NCI-H1105 (cell line): ENCODE measurements at places on chromosomes 6 and 20.
A peak's percentile ranks its signal among the peaks of the same experiment; 100 is the strongest.

DNA sequence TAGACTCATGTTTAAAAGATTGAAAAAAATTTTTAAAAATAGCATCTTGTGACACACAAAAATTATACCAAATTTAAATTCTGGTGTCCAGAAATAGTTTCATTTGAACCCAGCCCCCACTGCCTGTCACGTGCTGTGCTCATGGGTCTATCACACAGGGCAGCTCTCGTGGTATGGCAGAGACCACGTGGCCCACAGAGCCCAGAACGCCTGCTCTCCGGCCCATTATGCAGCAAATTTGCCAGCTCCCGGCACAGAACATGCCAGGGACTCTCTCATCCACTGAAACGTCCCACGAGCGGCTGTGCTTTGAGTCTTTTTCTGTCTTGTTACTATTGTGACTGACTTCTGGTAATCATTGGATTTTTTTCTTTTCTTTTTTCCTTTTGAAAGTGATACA lies 224.3 kb downstream of the TTLL2 start:
- DNase-seq = no peak

GRCh38 chr6:160068346-160068745 lies 53.3 kb upstream of the SLC22A1 start:
- DNase-seq = no peak

- DNase-seq = no peak
These were observed 67.0 kb downstream of the DNAAF9 start for GRCh38 chr20:3340443-3340842.

- no peak for DNase-seq
These were observed 302.2 kb downstream of the TSHZ2 start for GRCh38 chr20:53274365-53274764.

GRCh38 chr6:163347021-163347446 lies 67.5 kb upstream of the QKI start:
- DNase-seq = no peak

DNA sequence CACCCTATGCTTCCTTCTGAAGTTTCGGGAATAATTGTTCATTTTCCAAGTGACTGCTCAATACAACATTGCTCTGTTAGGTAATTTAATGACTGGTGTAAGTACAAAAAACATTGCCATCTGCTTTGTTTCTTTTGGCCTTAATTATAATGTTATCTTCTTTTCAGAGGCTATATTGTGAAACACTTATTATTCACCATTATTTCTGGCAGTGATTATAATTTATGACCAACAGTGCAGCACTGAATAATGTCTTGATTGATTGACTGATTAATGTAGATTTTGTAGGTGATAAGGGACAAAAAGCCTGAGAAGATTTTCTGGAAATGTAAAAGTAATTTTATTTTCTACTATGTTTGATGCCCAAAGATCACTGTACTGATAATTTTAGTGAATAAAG lies 377.7 kb downstream of the PLCB1 start:
- DNase-seq = peak; percentile 37

GRCh38 chr6:139402876-139403386 lies 28.5 kb upstream of the CITED2 start:
- DNase-seq = no peak

- DNase-seq = no peak
These were observed 921.8 kb upstream of the EPHA7 start for GRCh38 chr6:94341173-94341572.

GRCh38 chr6:14673201-14673600 lies 555.6 kb downstream of the CD83 start:
- no peak for DNase-seq

GRCh38 chr6:158488065-158488464 lies 71.8 kb upstream of the TMEM181 start:
- no peak for DNase-seq

- no peak for DNase-seq
These were observed 16.7 kb upstream of the PI3 start for GRCh38 chr20:45157962-45158361.

DNA sequence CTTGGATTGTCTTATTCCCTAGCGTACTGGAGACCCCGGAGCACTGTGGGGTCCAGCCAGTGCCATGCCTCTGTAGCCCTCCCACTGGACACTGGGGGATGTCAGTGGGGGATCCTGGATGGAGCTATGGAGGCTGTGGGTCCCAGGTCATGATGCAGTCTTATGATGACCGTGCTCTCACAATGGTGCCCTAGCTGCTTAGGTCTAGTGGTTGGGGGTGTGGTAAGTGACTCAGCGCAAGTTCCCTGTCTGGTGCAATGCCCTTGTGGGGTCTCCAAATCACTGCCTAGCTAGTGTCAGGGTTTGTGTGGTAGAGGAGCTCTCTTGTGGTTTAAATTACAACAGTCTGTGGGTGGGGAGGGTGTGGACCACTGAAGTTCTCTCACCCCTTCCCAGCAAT lies 135.4 kb downstream of the CDC5L start:
- DNase-seq = no peak

DNA sequence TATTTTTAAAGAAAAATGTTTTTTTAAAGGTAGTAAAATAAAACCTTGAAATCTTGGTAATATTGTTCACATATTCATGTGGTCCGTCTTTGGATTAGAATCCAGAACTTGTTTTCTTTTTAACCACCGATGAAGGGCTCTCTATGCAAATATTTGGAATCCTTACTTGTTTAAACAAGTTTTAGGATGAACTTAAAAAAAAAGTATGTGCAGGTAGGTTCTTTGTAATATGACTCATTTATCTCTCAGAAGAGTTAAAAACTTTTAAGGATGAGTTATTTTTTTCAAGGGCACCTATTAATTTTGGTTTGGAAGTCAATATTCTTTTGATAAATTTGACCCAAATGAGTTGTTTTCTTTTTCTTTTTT lies 8.9 kb downstream of the DSP start:
- no peak for DNase-seq

GRCh38 chr6:2576499-2576898 lies 174.2 kb downstream of the MYLK4 start:
- DNase-seq = no peak

- DNase-seq = no peak
These were observed 24.5 kb downstream of the ARFGEF2 start for GRCh38 chr20:48945840-48946514.

- DNase-seq = peak; percentile 90
These were observed 30.3 kb downstream of the PACSIN1 start for GRCh38 chr6:34496103-34496685.
